ENCODE measurements at places on chromosomes 6 and 20. TPM values are rescaled to one million over a fixed set of nuclear protein-coding genes. Genes with fewer than 3 reads are reported as not detected.
A peak's percentile ranks its signal among the peaks of the same experiment; 100 is the strongest.

NTSR1 gene
- not detected for total RNA-seq

NHSL1 gene
- total RNA-seq = 1.2 TPM

CRYBG1 gene
- 37.4 TPM for total RNA-seq

DNA sequence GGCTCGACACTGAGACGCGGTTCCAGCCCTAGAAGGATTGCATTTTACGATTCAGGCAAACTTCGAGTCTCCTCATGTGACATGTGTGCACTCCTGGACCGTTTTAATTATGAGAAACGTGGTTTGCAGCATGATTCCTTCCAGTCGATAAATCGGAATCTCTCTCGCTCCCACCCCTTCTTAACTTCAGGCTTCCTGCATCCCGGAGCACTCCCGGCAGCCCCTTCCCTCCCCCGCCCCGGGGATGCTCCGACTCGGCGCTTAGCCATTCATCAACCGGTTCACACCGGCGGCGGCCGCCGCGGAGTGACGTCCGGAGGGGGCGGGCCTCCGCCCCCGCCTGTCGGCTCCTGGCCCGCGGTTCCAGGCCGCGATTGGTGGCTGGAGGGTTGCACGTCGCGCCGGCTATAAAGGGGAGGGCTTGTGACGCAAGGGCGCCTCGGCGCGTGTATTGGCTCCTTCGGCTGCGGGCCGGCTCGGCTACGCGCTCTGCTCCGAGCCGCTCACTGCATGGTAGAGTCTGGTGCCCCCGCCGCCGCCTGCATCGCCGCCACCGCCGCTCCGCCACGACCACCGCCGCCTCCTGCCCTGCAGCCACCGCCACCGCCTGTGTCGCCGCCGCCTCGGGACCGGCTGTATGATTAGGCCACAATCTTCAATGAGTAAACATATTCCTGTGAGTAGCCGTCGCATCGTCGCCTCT lies at the start of the genes LOC128125822 and PTP4A1:
LOC128125822 (plus strand) TSS at position 437 of the 703 bp plus-strand sequence.
PTP4A1 (plus strand) TSS at position 437 of the 703 bp plus-strand sequence. CDS start 4,401 bp downstream, outside the sequence.
- DNase-seq = peak; percentile 96

DNA sequence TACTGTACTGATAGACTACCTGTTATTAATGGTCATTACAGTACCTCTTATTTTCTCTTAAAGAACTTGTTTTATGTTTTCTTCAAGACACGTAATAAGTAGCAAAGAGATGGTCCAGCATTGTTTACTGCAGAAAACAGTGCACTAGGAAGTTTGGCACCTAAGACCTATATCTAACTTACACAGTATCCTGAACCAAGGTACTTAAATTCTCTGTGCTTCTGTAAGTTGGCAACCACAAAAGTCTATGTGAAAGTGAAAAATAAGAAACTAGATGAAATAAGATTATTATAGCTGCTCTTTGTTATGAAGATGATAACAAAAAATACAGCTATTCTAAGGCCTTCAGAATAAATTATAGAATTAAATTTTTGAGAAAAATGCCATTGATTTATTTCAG lies 411.7 kb upstream of the SOX4 start:
- DNase-seq = no peak

ZBTB22 gene
- 16.1 TPM for total RNA-seq

- no peak for DNase-seq
These were observed 75.6 kb upstream of the TXNDC5 start for GRCh38 chr6:7986219-7986618.

PTPRK gene
- 3.8 TPM for total RNA-seq

- DNase-seq = no peak
These were observed 83.0 kb downstream of the SCAND1 start for GRCh38 chr20:35871259-35871771.

GRCh38 chr20:51586005-51586440 lies 43.5 kb upstream of the NFATC2 start:
- no peak for DNase-seq

- DNase-seq = no peak
These were observed 113.2 kb downstream of the CARMIL1 start for GRCh38 chr6:25392372-25392771.

- DNase-seq = peak; percentile 21
These were observed 2.6 kb upstream of the BPIFB4 start for GRCh38 chr20:33076662-33077372.

TREML1 gene
- total RNA-seq = not detected

GATA5 gene
- total RNA-seq = not detected

DNA sequence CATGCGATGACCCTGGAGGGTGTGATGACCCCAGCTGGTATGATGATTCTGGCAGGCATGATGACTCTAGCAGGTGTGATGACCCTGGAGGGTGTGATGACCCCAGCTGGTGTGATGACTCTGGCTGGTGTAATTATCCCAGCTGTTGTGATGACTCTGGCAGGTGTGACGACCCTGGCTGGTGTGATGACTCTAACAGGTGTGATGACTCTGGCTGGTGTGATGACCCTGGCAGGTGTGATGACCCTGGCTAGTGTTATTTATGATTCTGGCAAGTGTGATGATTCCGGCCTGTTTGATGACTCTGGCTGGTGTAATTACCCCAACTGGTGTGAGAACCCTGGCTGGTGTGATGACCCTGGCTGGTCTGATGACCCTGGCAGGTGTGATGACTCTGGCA lies 427.2 kb downstream of the QKI start:
- DNase-seq = no peak

Measured in activated T-cell treated with anti-CD3 and anti-CD28 coated beads, Interleukin-2, amount 50 U/mL, for 72 hours (primary cell).